Activated CD4-positive, alpha-beta T cell treated with anti-CD3 and anti-CD28 coated beads for 24 hours (primary cell): ENCODE measurements at places on chromosomes 2 and 18.

DNA sequence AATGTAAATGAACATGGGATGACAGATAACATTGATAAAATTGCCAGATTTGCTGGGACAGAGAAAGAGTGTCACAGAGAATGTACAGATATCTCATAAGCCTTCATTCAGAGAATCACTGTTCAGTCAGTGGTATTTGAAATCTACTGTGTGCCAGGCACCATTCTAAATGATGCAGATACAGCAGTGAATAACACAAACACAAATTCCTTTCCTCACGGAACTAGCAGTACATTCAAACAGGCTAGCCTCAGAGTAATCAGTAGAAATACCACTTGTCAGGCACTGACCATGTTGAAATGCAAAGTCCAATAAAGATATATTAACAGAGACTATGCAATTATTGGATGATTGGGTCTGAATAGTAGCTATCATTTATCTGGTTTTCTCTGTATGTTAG, 211.0 kb downstream of the RDH14 start:
- DNase-seq, result no peak

GRCh38 chr18:79875931-79876461, 75.5 kb downstream of the SLC66A2 start:
- no peak for DNase-seq

- no peak for DNase-seq
Observed at GRCh38 chr18:59006461-59007067, 133.1 kb upstream of the SEC11C start.

- no peak for DNase-seq
Observed at GRCh38 chr2:126714191-126714965, 58.4 kb downstream of the GYPC start.
